HL-60 (cell line): ENCODE measurements at places on chromosomes 16 and 17.

DNA sequence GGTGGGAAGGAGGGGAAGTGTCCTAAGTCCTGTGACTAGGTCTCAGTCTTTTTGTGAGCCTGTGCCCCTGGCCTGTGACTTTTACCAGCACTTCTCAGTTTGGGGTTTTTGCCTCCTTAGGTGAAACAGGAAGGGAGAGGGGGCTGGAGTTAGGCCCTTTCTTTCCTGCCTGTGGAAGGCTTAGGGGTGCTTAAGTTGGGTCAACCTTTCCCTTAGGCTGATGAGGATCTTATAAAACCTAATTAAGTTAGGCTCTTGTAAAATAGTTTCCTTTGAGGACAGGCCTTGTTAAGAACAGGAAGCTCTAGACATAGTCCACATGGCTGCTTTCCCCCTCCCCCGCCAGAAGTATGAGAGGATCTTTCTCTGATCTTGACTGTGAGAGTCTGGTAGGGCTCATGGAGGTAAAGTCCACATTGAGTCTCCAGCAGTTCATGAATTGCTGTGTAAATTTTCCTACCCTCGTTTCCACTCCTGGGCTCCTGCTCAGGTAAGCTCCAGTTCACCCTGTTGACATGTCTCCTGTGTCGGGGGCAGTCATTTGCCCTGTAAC lies 17.0 kb upstream of the DNASE1 start:
- peak; percentile 74 for DNase-seq

DNA sequence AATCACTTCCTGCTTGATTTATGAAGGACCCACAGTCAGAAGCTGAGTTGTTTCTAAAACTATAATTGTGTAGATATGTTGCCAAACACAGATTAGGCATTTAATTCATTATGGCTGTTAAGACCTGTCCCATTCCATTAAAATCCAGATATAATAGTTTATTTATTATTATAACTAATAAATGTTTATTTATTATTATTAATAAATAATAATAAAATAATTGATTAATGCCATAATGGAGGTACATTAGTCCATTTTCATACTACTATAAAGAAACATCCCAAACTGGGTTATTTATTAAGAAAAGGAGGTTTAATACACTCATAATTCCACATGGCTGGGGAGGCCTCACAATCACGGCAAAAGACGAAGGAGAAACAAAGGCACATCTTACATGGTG lies 1240.9 kb downstream of the CDH11 start:
- DNase-seq: no peak

DNA sequence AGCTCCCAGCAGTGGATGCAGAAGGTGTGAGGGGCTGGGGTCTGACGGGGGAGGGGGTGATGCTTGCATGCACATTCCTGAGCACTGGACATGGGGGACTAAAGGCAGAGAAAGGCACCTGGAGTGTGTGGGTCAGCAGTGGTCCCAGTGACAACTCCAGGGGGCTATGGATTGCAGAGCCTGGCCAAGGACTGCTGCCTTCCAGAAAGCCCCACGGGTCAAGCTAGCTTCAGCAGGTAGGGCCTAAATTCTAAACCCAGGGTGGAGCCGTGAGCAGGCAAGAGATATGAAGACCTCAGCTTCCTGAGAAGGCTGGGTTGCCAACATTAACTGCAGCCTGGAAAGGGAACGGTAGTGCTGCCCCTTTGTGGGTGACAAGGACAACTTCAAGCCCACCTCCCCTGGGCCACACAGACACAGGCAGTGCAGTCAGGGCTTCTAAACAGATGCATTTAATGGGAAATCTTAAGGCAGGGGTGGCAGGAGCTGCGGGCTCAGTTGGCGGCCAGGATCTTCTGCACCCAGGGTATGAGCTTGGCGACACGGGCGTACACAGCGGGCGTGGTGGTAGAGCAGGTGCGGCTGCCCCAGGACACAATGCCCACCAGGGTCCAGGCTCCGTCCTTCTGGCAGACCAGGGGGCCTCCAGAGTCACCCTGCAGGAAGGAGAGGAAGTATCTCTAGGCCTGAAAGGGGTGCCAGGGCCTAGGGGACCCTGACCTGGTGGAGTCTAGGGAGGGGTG lies 3.1 kb downstream of the CTRB2 start:
- DNase-seq: no peak

- peak; percentile 85 for DNase-seq
Measured at GRCh38 chr16:88957887-88958577, 19.0 kb downstream of the CBFA2T3 start.

GRCh38 chr17:17987901-17988300 lies 15.2 kb downstream of the DRC3 start:
- no peak for DNase-seq

- DNase-seq: no peak
Measured at GRCh38 chr17:67270416-67270815, 25.4 kb upstream of the HELZ start.

DNA sequence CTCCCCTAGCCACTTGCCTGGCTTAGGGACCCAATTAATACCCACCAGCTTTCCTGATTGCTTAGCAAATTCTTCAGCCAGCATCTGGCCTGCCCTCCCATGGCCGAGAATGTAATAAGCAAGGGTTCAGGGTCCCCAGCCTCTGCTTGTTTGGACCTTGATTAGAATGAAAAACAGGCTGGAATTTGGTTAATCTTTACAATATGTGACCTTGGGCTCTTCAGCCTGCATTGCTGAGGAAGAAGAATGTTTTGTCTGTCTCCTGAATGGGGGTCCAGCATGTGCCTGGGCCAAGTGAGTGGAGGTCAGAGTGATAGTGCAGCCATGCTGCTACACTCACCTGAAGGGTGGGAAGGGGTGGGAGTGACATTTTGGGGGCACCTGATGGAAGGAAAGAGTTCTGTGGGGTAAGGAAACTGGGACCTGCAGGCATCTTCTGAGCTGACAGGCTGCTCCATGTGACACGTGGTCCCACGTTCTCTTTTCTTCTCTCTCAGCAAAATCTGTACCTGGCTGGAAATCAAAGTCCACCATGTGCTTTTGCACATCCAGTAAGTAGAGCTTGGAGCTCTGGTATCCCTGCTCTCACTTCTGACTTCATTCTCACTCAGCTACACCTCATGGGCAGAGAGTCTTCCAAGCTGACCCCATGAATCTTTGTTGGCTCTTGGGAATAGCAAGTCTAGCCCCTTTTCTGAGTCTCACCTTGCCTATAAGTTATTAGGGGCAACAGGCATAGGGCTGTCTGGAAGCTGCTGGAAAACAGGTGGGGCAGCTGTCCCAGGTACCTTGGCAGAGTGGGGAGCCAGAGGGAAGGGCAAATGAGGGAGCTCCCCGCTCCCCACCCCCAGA lies 5.3 kb downstream of the TMEM106A start:
- no peak for DNase-seq

DNA sequence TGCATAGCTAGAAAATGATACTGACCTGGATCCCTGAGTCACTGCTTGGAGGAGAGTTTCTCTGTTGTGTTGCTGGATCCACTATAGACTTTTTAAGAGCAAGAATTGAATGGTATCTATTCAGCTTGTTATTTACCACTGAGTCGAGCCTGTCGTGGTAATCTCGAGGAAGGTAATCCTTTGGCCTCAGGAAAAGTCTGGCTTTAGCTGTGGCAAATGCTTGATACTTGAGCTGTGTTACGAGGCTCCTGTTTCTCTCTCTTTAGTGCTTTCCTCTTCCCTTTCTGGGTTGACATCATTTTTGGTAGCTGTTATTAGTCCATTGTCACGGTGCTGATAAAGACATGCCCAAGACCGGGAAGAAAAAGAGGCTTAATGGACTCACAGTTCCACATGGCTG lies 314.3 kb downstream of the SNX29 start:
- no peak for DNase-seq

GRCh38 chr16:89446136-89446974 lies 44.0 kb downstream of the ANKRD11 start:
- no peak for DNase-seq

GRCh38 chr16:72188541-72188940 lies 16.6 kb upstream of the PMFBP1 start:
- DNase-seq: no peak

DNA sequence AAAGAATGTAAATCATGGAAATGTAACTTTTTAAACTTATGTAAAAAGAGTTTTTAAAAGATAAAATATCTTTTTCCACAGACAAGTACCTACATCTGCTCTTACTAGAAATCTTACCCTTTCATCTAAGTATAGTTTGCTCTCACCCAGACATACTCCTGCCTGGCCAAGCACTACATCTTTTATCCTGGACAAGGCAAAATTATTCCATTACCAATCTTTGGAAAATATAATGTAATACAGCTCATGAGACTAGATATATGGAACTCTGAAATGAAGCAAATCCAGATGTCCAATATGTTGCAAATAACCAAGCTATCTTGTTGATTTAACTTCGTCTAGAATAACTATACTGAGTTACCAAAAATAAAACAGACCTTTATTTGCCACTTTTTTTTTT lies 50.0 kb downstream of the VMP1 start:
- no peak for DNase-seq

- no peak for DNase-seq
Measured at GRCh38 chr17:29043539-29044145, 701 bp downstream of the PIPOX start.

- no peak for DNase-seq
Measured at GRCh38 chr17:35750526-35751395, 2.3 kb downstream of the GAS2L2 start.

GRCh38 chr16:1940273-1941161 lies 2.5 kb downstream of the MSRB1 start:
- no peak for DNase-seq

GRCh38 chr17:57662644-57663308 lies 82.3 kb downstream of the CCDC182 start:
- DNase-seq: peak; percentile 87

- no peak for DNase-seq
Measured at GRCh38 chr16:87325423-87325858, 8.2 kb upstream of the C16orf95 start.

DNA sequence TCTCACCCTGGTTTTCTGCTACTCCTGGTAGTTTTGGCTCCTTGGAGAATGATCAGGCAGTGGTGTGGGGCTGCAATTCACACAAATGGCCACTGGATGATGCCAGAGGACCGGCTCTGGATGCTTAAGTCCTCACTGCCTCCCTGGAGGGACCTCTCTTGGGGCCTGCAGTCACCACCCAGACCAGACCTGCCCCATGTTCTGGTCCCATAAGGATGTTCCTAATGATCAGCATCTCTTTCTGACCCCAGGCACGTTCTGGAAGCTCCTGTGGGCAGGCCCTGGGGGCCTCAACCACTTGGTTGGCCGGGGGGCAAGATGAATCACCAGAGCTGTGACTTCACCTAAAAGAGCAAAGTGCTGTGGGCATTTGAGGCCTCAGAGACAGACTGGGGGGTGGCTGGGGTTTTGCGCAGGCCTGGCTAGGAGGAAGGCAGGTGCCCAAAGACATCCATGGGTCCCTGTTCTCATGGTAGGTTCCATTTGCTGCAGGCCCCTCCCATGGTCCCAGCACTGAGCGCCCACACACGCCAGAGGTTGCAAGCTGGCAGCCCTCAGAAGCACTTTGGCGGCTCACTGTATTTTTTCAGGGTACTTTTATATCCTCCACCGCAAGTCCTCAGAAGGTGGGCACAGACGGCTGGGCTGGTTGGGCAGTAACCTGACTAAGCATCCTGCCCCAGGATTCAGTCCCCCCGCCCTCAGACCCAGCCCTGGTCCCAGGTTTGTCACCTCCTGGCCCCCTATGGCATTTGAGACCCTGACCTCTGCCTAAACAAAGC lies 53.2 kb downstream of the NT5M start:
- no peak for DNase-seq

GRCh38 chr16:63629272-63629671 lies 1492.6 kb downstream of the CDH11 start:
- DNase-seq: no peak

DNA sequence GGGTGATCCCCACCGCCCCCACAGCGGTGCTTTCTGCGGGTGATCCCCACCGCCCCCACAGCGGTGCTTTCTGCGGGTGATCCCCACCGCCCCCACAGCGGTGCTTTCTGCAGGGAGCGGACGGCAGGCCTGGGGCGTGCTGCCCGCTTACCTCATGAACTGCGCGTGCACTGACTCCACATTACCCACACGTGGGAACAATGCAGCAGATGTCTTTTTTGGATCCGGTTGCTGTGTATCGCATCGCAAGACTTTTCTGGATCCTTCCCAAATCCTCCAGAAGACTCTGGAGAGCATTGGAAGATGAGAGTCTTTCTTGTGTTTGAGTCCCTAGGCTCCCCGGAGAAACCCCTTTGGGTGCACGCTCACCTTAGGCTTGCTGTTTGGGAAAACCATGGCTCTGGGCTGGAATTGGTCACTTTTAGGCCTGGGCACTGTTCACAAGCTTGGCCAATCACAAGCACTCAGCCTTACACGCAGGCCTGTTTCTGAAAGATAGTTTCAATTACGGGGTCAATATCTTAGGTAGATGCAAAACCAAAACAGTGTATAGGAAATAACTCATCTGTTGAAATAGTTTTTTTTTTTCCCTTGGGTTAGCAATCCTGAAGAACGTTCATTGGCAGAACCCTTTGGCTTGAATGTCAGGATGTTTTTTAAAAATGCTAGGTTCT lies 201.8 kb downstream of the RPTOR start:
- DNase-seq: no peak

DNA sequence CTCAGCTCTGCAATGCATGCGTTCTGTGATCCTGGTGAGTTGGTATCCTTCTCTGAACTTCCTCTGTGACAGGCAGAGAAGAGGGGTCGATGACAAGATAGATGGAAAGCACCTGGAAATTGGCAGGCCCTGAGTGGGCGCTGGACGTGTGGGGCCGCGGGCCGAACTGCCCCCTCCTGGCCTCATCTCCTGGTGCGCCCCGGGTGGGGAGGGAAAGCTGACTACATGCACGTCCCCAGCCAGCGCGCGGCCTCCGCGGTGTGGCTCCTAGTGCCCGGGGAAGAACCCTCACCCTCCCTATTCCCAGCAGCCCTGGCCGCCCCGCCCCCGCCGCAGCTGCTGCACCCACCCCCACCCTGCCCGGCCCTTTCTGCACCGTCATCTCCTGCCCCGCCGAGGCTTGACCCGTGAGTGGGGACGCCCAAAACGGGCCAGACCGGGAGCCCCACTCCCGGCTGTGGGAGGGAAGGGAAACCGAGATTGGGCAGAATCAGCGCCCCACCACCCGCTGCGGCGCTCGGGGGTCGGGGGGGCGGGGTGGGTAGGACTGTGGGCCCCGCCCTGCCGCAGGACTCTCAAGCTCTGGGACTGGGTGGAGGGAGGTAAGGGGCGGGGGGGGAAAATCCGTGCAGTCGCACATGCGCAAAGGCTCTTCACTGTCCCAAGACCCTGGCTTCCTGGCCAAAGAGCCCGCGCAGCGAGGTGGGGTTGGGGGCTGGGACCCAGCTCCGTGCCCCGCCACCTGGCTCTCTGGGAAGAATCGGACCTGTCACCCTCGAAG lies at the start of gene NOL3:
Gene NOL3, plus strand, starts transcription at position 371 of the 781 bp plus-strand sequence.
- DNase-seq: no peak

DNA sequence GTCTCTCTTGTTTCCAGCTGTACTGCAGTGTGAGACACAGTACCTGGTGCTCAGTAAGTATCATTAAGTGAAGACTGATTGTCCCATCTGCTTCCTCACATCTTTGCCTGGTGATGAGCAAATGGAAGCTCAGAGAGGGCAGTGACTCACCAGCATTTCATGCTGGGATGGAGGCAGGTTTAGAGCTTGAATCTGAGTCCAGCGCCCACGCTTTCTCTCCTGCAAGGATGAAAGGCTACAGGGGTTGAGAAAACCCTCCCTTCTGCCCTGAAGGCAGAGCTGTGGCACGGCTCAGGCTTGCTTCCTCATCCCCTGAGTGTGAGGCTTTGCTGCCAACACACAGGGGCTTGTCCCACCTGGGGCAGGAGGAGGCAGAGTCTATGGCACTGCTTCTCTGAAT lies 1.5 kb upstream of the RNF112 start:
- no peak for DNase-seq

- no peak for DNase-seq
Measured at GRCh38 chr17:2420176-2420575, 19.3 kb upstream of the MNT start.
